ENCODE measurements at places on chromosomes 11 and 22.

DNA sequence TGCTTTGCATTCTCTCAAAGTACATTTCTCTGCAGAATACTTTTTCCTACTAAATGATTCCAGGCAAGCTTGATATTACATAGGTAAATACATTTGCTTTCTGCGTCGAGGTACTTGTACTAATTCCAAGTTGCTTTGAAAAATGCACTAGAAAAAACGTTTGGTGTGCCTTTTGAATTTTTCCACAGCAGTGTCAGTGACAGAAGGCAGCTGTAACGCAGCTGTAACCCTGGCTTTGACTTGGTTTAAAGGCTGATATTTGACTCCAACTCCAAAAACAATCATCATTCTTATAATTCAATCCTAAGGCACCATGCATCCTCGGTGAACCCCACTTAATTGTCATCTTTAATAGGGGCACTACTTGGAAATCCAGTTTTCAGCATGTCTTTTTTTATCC, 125.0 kb downstream of the MAML2 start:
- DNase-seq, result no peak

DNA sequence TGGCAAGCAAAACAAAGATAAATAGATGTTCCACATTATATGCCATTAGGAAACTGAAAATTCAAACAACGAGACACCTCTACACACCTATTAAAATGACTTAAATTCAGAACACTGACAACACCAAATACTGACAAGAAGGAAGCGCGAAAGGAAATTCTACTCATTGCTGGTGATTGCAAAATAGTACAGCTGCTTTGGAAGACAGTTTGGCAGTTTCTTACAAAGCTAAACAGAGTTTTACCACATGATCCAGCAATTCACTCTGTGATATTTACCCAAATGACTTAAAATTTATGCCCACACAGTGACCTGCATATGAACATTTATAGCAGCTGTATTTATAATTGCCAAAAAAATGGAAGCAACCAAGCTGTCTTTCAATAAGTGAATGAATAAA, 232.6 kb downstream of the CASP12 start:
- no peak for DNase-seq

- no peak for DNase-seq
These were observed 33.3 kb downstream of the AMPD3 start for GRCh38 chr11:10488121-10488933.

- DNase-seq, result peak; percentile 76
These were observed 8.6 kb downstream of the MOB2 start for GRCh38 chr11:1478011-1478410.

DNA sequence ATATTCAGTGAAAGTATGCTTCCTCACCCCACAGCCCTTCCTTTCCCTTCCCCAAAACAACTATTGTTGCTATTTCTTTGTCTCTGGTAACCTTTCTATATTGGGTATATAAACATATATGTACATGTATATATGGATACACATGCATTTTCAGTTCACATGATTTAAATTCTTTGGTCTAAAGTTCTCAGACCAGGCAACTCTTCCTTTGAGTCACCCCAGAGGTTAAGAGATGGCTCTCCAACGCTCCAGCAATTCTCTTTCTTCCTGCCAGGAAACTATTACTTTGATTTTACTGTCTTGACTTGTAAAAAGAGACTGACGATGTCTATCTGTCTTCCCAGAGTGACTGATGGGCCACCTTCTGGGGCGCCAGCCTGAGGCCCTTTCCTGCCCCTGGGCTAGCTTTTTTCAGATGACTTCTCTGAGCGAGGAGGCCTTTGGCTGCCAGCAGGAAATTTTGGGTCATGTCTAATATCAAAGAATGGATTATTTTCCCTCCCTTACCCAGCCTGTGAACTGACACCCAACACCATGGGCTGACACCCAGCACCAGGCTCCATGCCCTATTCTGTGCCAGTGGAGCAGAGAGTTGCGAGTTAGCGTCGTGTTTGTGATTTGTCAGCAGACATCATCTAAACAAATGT, 14.4 kb upstream of the ST3GAL4 start:
- DNase-seq, result no peak
